Activated CD4-positive, alpha-beta T cell treated with anti-CD3 and anti-CD28 coated beads, Interleukin-2, amount 50 U/mL, for 4 hours (primary cell): ENCODE measurements at places on chromosomes 5 and 9.
A peak's percentile ranks its signal among the peaks of the same experiment; 100 is the strongest.

GRCh38 chr5:28132151-28132550 is 1093.8 kb upstream of the CDH9 start:
- no peak for DNase-seq

DNA sequence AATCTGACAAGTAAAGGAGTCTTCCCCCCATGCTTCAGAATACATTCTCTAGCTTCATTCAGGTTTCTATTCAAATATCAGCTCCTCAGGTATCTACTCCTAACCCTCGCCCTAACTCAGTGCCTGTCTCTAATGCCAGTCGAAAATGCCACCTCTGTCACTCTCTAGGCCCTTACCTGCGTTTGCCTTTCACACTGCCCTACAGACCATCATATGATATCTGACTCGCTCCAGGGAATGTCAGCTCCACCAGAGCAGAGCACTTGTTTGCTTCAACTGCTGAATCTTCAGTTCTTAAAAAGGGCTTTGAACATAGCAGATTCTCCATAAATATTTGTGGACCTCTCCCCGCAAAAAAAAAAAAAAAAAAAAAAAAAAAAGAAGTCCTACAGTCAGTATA is 46.7 kb downstream of the ADRB2 start:
- DNase-seq: no peak

GRCh38 chr5:180596115-180596667 is 4.9 kb upstream of the SCGB3A1 start:
- DNase-seq: no peak

DNA sequence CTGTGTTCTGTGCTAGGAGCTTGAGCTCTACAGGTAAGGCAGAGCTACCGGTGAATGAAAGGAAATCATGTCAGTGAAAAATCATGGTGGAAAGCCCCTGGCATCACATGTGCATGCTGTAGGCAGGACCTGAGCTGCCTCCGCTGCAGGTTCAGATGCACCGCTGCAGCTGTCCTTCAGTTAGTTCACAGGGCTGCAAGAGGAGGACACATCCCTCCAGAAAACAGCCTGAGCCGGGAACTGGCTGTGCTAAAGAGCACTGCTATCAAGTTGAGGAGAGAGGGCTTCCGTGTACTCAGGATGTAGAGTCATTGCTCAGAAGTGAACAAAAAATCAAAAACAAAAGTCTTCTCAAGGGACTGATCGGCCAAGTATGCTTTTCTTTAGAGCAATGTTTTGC is 138.6 kb downstream of the ERCC6L2 start:
- peak; percentile 47 for DNase-seq

DNA sequence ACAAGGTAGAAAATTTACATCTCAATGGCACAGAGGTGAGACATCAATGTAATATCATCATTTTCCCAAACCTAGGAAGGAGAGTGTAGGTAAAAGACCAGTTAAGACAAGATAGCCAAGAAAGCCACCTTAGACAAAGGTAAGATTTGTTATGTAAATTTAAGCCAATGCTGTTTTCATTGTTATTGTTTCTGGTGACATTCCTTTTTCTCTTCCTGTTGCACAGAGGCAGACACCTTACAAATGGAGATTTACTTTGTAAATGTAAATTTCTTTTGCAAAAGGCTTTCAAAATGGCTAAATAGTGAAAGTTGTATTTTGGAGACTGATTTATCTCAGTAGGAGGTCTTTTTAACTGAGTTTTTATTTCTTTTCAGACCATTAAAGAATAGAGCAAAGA is 159.1 kb downstream of the YIPF5 start:
- no peak for DNase-seq

DNA sequence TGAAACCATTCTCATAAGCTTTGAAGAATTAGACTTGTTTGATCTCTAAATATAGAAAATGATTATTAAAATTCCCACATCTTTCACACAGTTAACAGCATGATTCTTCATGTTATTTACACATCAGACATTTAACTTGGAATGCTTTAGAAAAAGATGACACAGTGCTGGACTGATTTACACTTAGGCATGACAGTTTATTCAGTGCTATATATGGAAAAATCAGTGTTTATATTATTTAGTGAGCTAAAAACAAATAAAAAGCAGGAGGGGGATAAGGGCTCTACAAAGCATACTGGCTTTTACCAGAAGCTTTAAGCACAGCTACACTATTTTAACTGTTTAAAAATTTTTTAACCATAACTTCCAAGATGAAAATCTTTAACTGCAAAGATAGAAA is 30.0 kb downstream of the CDC37L1 start:
- no peak for DNase-seq

DNA sequence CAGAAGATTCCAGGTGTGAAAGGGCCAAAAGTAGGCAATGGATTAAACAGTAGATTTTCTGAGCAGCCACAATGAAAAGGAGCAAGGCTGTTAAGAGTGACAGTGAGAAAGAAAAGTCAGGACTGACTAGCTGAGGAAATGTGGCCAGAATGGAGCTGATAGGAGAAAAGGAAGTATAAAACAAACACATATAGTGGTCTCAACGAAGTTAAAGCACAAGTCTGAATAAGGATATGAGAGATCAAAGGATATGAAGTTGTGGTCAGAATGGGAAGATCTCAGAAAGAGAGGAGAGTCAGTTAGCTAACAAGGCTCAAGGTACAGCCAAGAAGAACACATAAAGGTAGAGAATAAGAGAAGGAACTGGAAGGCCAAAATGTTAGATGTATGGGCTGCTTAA is 39.9 kb downstream of the FNIP1 start:
- no peak for DNase-seq

- DNase-seq: no peak
Measured at GRCh38 chr5:60830581-60831127, 13.4 kb downstream of the ELOVL7 start.

DNA sequence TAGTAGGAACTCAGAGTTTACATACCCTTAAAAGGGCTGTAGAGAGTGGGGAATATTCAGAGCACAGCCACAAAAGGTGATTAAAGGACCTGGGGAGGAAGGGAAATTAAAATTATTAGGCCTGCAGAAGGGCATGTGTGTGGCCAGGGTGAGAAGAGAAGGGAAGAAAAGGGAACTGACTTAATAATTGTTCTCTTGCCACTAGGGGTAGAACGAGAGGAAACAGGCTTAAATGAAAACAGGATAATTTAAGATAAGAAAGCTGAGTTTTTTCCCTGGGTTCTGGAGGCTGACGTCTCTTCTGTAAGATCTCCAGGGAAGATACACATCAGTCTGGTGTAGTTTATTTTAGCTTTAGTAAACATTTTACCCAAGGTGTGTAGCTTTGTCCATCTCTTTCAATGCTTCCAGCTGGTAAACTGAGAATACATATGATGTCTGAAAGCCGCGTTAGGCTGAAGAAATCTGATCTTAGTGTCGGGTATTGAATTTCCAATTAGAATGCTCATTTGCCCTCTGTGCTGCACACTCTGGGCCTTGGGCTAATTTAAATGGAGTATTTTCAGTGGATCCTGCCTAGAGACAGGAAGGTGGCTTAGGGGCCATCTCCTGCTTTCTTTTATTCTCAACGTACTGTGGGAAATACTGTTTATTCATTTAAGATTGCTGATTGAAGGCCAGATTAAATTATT is 416.8 kb downstream of the TMEM38B start:
- no peak for DNase-seq

DNA sequence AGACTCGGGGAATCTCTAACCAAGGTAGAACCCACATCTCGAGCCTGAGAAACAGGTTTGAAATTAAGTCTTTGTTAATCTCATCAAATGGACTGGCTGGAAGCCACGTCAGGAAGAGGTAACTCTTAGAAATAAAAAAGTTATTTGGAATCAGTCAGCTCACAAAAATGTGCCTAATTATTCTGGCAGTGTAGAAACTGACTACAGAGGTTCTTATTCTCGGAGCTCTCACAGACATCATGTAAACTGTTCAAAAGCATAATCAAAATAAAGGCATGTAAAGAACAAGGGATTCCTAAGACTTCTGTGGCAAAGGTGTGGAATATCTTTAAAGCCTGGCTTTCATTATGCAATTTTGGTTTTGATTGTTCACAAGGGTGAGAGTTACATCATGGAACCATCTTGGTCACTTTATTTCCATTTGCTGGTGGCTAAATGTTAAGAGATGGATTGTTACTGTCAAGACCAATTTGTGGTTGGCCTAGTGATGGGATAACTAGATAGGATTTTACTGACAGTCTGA is 85.1 kb downstream of the OTULIN start:
- DNase-seq: no peak

GRCh38 chr5:135996611-135997010 is 32.2 kb upstream of the TGFBI start:
- DNase-seq: no peak

DNA sequence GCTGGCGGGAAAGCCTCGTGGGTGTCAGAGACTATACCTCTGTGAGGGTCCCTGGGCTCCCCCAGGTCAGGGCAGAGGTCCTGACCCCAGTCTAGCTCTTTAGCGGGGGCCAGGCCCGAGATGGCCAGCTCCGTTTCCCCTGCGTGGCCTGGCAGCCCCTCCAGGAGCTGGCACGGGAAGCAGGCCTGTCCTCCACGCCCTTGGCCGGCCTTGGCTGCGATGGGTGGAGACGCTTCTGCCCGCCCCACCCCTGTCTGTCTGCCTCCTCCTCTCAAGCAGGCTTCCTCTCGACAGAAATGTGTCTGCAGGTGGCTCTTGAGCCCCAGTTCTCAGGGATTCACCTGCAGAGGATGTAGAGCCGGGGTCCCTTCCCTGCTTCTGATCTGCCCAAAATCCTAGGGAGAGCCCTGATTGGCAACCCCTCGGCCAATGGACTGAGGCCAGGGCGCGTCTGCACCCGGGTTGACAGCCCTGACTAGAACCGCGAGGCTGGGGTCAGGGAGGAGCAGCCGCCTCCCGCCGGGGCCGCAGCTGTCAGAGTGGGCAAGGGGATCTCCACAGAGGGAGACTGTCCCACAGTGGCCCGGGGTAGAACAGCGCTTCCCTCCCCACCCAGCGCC is 2.6 kb upstream of the GRIN1 start:
- no peak for DNase-seq

DNA sequence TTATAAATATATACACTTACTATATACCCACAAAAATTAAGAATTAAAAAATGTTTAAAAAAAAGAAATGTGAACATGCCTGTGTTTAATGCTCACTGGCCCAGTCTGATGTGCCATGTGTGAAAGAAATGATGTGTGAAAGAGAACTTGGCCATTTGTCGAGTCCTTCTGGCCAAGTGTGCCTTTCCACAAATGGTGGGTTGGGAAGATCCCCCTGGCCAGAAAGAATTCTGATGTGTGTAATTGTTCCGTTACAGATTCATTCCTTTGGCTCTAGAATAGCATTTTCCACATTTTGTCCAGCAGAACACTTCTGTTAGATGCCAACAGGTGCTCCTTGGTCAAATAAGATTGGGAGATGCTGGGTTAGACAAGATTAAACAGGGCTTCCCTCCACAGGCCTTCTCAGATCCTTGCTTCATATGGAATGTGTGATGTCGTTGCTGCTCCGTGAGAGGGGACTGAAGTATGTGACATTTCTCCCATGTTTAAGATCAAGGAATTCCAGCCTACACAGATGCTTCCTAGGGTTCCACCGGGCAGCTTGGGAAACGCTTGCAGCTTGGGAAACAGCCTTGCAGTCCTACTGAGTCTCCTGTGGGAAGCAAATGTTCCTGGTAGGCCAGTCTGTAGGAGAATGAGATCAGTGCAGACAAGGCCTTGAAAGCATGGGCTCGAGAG is 32.1 kb downstream of the GDNF start:
- no peak for DNase-seq

DNA sequence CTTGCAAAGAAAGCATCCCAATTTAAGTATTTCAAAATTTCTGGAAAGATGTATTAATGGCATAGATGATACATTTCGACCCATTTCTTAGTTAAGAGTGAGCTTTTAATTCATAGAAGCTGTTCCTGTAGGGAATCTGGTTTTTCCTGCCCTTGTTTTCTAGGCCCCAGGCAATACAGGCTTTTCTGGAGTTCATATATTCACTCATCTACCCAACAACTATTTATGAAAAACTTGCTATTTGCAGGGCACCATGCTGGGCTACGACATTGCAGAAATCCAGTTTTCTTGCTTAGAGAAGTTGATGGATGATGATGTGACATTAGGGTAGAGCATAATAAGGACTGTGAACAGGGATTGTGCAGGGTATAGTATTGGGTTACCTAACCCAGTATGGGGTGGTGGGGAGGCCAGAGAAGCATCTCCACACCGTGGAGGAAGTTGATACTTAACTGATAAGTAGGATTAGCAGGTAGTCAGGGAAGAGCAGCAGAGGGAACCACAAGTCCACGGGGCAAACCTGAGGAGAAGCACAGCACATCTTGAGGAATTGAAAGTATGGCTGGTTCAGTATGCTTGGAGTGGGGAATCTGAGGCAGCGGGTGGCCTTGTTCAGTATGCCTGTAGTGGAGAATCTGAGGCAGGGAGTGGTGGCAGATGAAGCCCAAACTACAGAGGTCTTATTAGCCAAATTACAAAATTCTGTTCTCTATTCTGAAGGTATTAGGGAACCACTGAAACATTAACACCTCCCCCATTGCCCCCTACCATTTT is 247.5 kb downstream of the ARRDC3 start:
- DNase-seq: no peak

DNA sequence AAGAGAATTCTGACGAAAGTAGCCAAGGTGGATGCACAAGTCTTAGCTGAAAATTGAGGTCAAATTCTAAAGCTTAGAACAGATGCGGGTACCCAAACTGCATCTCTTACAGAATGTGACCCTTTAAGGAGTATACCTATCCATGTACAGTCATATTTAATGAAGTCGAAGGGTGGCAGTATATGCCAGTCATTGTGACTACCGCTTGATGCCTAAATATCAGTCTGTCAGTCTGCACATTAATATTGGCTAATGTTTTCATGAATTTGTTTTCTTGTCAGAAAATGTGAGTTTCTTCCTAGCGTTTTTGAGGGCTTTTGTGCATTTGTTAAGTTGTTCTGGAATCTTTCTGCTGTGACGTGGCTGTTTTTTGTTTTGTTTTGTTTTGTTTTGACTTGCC is 264.5 kb upstream of the ELAVL2 start:
- no peak for DNase-seq

DNA sequence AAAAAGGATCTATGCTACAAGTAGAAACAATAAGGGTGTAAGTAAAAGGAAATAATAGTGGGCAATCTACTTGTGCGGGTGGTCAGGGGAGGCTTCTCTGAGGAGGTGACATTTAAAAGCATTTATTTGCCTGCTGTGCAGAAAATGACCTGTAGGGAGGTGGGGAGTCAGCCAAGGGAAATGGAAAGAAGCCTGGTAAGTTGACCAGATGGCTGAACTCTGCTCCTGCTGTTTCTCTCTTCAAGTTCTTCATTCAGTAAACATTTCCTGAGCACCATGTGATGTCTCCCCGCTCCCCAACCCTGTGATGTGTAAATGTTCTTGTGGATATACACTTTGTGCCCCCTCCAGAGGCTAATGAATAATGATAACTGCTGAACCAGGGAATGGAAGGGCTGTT is 9.9 kb upstream of the SPIN1 start:
- DNase-seq: no peak

GRCh38 chr5:87752362-87752761 is 339.6 kb upstream of the CCNH start:
- no peak for DNase-seq

DNA sequence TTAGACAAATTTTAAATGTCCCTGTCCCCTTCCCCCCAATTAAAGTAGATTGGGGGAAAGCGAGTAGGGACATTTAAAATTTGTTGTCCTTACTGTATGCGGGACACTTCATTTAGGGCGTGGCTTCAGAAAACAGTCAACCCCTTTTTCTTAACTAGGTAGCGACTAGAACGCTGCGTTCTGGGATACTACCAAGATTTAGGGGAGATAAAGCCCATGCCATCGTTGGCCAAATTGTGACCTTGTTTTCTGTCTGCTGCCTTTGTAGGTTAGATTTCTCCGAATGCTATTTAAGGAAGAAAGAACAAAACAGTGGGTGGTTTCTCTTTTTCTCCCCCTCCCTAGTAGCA is 1.2 kb downstream of the CKS2 start:
- DNase-seq: no peak
